Stomach (tissue), 19 donors: ENCODE measurements at places on chromosomes 11 and 22.
A peak's percentile ranks its signal among the peaks of the same experiment; 100 is the strongest.

DNA sequence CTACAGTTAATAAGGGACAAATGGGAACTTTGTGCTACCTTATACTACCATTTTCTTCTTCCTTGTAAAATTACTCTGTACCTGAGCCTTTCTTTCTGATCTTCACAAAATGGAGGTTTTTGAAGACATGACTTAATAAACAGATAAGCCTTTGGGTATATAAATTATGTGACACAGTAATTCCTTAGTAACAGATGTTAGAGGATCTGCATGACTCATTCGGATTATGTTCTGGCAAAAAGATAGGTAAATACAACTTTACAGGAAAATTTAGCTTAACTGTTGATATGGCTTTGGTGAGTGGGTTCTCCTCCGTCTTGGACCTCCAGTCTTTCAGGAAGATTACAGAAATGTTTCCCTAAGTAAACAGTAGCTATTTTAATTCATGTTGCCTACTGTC is 61.8 kb downstream of the BID start:
- no peak for DNase-seq

DNA sequence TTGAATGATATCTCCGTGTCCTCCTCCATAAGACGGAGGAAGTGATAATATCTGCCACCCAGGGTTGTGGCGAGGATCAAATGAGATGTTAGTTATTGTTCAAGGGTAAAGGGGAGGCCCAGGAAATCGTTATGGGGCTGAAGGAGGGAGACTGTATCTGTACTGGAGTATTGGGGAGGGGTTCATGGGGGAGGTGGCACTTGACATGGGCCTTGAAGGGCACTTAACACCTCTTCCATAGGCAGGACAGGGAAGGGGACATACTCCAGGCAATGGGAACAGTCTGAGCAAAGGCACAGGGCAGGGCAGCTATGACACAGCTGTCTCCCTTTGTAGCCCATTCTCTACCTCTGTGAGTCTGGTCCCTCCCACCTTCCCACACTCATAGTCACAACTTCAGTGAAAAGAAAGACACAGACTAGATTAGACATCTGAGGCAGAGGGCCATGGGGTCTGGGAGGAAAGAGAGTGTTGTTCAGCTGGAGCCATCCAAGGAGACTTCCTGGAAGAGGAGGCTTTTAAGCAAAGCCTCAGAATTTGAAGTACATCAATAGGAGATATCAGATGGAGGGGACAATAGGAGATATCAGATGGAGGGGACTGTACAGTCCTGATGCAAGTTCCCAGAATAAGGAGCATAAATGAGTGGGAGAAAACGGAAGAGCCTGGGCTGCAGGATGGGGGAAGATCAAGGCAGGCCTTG is 15.8 kb upstream of the DGKZ start:
- no peak for DNase-seq

- no peak for DNase-seq
These were observed 31.7 kb upstream of the PICK1 start for GRCh38 chr22:38025514-38025913.

- no peak for DNase-seq
These were observed 26.6 kb upstream of the CABP7 start for GRCh38 chr22:29693161-29693560.

- DNase-seq: no peak
These were observed 4.3 kb downstream of the POLD4 start for GRCh38 chr11:67349036-67349435.

- peak; percentile 94 for DNase-seq
These were observed 11.1 kb upstream of the TAB1 start for GRCh38 chr22:39388261-39389011.
